ENCODE measurements at places on chromosomes 6 and 20. TPM values are rescaled to one million over a fixed set of nuclear protein-coding genes. Genes with fewer than 3 reads are reported as not detected.

The ZBTB2 gene
- 18.5 TPM for total RNA-seq

The IRF4 gene
- 7.1 TPM for total RNA-seq

DNA sequence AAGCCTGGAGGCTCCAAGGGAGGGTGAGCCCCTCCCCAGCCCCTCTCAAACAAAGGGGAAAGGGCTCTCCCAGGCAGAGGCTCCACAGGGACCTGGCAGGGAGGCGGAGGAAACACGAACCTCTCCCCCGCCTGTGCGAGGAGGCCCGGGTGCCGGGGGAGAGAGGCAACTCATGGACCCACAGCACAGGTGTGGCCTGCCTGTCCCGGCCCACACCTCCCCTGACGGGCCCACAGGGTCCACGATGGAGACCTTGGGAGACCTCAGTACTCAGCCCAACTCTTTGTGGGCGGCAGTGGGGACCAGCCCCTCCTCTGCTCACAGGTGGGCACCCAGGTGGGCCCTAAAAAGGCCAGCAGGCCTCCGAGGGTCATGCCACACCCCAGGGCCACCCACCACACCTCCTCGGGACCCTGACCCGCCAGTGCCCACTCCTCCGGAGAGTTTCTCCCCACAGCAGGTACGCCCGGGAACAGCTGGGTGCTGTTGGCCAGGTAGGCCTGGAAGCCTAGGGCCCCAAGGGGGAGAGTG is 12.2 kb downstream of the LAMA5 start:
- no peak overlapping the region for H3K4me3 ChIP-seq
- peak; percentile 70 for DNase-seq
- peaks cover 29% of the 10 kb centered on the region for H3K36me3 ChIP-seq
- H3K27ac ChIP-seq, result peak overlapping the region; percentile 96

GRCh38 chr6:107679457-107679856 is 144.7 kb downstream of the SCML4 start:
- DNase-seq, result no peak
- H3K4me1 ChIP-seq, result peaks cover 5% of the 10 kb centered on the region
- no peaks in the 10 kb centered on the region for H3K36me3 ChIP-seq
- no peaks in the 10 kb centered on the region for H3K27me3 ChIP-seq
- H3K4me3 ChIP-seq, result no peak overlapping the region

DNA sequence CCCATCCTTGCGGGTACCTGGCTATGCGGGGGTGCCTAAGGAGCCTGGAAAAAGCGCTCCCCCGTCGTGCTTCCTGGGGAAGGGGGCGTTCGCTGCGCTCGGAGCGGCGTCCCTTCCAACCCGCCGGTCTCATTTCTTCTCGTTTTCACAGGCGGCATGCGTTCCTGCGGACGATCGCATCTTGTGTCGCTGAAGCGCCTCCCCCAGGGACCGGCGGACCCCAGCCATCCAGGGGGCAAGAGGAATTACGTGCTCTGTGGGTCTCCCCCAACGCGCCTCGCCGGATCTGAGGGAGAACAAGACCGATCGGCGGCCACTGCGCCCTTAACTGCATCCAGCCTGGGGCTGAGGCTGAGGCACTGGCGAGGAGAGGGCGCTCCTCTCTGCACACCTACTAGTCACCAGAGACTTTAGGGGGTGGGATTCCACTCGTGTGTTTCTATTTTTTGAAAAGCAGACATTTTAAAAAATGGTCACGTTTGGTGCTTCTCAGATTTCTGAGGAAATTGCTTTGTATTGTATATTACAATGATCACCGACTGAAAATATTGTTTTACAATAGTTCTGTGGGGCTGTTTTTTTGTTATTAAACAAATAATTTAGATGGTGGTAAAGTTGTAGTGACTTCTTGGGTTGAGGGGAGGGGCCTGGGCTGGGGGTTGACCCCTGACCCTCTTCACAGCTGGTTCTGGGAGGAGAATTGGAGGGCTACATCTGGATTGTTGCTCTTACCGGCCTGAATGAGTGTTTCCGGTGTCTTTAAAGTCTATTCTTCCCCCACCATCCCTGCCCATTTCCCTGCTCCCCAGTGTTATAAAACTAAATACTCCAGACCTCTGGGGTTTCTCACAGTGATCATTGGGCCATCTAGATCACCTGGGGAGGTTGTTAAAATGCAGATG is 1.1 kb downstream of the ID1 start:
- H3K27me3 ChIP-seq, result no peaks in the 10 kb centered on the region
- DNase-seq, result peak; percentile 31
- peak overlapping the region; percentile 71 for H3K4me3 ChIP-seq
